ENCODE measurements at places on chromosomes 5 and 9.

DNA sequence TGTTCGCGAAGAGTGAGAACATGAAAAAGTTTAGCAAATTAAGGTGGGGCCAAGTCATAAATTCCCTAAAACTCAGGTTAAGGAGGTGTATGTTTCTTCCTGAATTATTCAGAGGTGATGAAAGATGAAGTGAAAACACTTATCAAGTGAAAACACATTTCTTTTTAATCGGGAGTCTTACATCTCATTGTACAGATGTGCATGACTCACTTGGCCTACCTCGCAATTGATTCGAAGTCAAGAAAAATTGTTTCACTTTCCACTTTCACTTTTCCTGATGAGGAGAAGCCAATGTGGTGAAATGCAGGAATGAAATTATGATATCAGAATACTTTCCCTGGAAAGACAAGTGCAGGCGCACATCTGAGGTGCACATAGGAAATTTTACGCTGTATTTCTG, 78.7 kb downstream of the SLC25A46 start:
- no peak overlapping the region for H3K4me3 ChIP-seq
- no peaks in the 10 kb centered on the region for H3K4me1 ChIP-seq
- peaks cover 2% of the 10 kb centered on the region for H3K27me3 ChIP-seq

GRCh38 chr5:69042915-69043654, 50.7 kb upstream of the SLC30A5 start:
- H3K27me3 ChIP-seq = no peaks in the 10 kb centered on the region
- peaks cover 9% of the 10 kb centered on the region for H3K4me1 ChIP-seq
- peak; percentile 90 for DNase-seq
- peak overlapping the region; percentile 73 for H3K4me3 ChIP-seq

DNA sequence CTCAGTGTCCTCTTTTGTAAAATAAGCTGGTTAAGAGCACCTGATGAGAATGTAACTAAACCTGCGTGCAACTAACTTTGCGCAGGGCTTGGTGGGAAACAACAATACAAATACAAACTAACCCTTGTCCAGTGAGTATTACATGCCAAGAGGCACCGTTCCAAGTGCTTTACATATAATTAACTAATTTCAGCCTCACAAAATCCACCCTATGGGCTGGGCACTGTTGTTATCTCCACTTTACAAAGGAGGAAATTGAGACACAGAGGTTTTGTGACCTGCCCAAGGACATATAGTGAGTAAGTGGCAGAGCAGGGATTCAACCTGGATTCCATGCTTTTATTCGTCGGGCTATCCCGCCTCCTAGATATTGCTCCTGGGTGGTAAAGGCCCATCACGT, 26.2 kb upstream of the TNIP1 start:
- H3K36me3 ChIP-seq = peaks cover 44% of the 10 kb centered on the region
- no peak for DNase-seq

GRCh38 chr5:139064613-139065012, 133.6 kb downstream of the SIL1 start:
- H3K27me3 ChIP-seq = no peaks in the 10 kb centered on the region
- no peak overlapping the region for H3K27ac ChIP-seq
- DNase-seq = no peak
- no peak overlapping the region for H3K4me3 ChIP-seq
- H3K36me3 ChIP-seq = no peaks in the 10 kb centered on the region
- peaks cover 11% of the 10 kb centered on the region for H3K4me1 ChIP-seq

GRCh38 chr9:129399634-129399990, 221.3 kb downstream of the C9orf50 start:
- H3K4me3 ChIP-seq = no peak overlapping the region
- no peak for DNase-seq
- no peaks in the 10 kb centered on the region for H3K36me3 ChIP-seq
- H3K27ac ChIP-seq = no peak overlapping the region
- no peaks in the 10 kb centered on the region for H3K4me1 ChIP-seq

- H3K27me3 ChIP-seq = peaks cover 20% of the 10 kb centered on the region
- H3K27ac ChIP-seq = no peak overlapping the region
- no peaks in the 10 kb centered on the region for H3K4me1 ChIP-seq
- no peak for DNase-seq
Observed at GRCh38 chr5:61732796-61733195, 400.7 kb downstream of the ZSWIM6 start.

DNA sequence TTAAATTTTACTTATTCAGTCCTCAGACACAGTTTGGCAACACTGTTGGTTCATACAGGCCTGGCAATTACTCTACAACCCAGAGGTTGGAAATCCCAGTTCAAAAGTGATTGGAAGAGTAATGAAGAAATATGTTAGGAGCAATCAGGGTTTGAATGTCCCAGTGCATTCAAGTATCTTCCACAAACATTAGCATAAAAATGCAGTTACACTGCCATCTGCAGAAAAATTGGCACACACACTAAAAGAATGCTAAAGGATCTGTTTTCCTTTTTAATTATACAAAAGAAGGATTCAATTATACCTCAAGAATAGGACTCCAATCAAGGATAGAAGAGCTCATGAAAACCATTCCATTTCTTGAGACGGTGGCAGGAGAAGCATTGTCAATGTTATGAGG, 130.2 kb downstream of the DNAH5 start:
- no peak overlapping the region for H3K27ac ChIP-seq
- no peaks in the 10 kb centered on the region for H3K4me1 ChIP-seq

DNA sequence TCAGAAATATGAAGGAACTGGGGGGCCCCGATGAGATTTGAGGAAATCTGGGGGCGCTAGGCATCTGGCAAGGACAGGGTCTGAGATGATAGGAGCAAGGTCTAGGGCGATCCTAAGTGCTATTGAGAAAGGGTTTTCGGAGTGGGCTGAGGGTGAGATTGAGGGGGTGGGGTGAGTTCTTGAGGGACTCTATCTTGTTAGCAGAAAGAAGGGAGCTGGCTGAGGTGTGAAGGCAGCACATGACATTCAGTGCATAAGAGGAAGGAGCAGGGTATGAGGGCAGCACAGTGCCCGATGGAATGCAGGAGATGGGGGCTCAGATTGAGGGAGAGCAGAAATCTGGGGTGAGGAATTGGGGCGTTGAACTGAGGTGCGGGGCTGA, 640 bp downstream of the TRIM32 start:
- H3K36me3 ChIP-seq = peaks cover 11% of the 10 kb centered on the region
- H3K27me3 ChIP-seq = no peaks in the 10 kb centered on the region
- H3K4me3 ChIP-seq = peak overlapping the region; percentile 85
- peak overlapping the region; percentile 54 for H3K27ac ChIP-seq

DNA sequence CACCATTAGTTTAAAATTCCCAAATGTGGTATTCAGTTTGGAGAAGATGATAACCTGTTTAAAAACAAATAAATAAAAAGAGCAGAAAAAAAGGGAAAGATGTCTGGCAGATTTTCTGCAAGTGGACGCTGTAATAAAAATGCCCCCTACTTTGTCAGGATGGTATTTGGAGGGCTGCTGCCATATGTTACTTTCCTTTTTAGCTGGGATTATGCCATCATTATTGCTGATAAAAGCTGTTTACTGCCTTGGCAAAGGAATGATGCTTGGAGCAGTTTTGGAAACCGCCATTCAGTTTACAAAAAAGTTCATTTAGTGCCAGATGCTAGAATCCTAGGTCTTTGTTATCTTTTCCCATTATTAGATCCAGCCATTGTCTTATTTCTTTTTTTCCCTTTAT, 104.8 kb downstream of the PBX3 start:
- peaks cover 16% of the 10 kb centered on the region for H3K4me1 ChIP-seq
- H3K4me3 ChIP-seq = no peak overlapping the region
- no peak for DNase-seq
- H3K36me3 ChIP-seq = no peaks in the 10 kb centered on the region
- H3K27ac ChIP-seq = no peak overlapping the region

DNA sequence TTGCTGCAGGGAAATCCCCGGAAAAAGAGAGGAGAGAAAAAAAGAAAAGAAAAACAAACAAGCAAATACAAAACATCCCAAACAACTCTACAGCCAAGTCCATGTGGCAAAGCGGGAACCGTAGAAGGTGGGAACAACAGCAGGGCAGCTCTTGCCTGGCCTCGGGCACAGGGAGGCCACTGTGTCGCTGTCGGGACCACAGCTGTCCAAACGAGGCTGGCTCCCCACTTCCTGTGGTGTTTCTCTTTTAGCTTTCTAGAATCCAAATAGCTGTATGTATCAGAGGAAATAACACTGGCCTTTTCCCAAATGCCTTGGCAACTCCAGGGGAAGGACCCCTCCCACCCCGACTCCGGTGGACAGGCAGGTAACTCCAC, 41.6 kb upstream of the EQTN start:
- peaks cover 4% of the 10 kb centered on the region for H3K4me1 ChIP-seq
- H3K36me3 ChIP-seq = no peaks in the 10 kb centered on the region
- no peak overlapping the region for H3K4me3 ChIP-seq
- peaks cover 2% of the 10 kb centered on the region for H3K27me3 ChIP-seq
- no peak overlapping the region for H3K27ac ChIP-seq
- DNase-seq = no peak

- no peak for DNase-seq
- no peaks in the 10 kb centered on the region for H3K27me3 ChIP-seq
- H3K36me3 ChIP-seq = no peaks in the 10 kb centered on the region
- no peak overlapping the region for H3K27ac ChIP-seq
- H3K4me1 ChIP-seq = no peaks in the 10 kb centered on the region
Observed at GRCh38 chr5:105581988-105582690, 2019.5 kb upstream of the NUDT12 start.

DNA sequence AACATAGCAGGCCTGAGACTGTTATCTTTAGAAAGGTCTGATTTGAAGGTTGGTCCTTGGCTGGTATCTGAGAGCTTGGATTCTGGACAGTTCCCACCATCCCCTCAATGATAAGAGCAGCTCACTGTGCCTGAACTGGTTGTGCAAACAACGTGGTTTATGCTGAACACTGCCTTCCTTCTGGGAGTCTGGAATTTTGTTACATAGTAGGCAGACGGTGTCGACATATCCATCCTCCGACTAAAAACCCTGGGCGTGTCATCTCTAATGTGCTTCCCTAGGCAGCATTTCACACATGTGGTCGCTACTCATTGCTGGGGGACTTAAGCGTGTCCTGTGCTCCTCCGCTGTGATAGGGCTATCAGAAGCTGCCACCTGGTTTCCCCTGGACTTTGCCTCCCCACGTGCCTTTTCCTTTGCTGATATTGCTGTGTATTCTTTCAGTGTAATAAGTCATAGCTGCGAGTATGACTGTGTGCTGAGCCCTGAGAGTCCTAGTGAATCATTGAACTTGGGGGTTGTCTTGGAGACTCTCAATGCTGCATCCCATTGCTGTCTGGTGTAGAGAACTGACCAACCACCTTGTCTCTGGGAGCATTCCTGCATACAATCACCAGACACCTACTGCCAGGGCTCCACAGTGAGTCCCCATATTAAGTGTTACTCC, 119.1 kb upstream of the TBC1D2 start:
- H3K4me1 ChIP-seq = no peaks in the 10 kb centered on the region
- H3K4me3 ChIP-seq = no peak overlapping the region
- no peak for DNase-seq
- H3K36me3 ChIP-seq = no peaks in the 10 kb centered on the region
- H3K27ac ChIP-seq = no peak overlapping the region
- no peaks in the 10 kb centered on the region for H3K27me3 ChIP-seq

- H3K4me1 ChIP-seq = peaks cover 3% of the 10 kb centered on the region
- H3K27me3 ChIP-seq = no peaks in the 10 kb centered on the region
- H3K36me3 ChIP-seq = no peaks in the 10 kb centered on the region
- no peak overlapping the region for H3K27ac ChIP-seq
Observed at GRCh38 chr5:14552017-14552416, 29.6 kb upstream of the OTULINL start.

DNA sequence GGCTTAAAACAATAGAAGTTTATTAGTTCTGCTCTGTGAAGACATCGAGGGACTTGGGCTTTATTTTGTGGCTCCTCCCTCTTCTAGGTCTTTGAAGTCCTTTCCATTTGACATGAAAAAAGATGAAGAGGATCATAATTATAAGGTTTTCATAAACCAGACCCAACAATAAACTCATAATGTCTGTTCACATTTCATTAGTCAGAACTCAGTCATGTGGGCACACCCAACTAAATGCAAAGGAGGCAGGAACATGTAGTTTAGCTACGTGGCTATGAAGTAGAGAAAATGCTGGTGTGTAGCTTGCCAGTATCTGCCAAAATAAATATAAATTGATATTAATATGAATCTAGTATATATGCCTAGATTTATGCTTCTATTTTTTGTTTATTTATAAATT, 393.9 kb upstream of the C9orf72 start:
- H3K36me3 ChIP-seq = no peaks in the 10 kb centered on the region
- no peak overlapping the region for H3K4me3 ChIP-seq
- no peak for DNase-seq
- H3K4me1 ChIP-seq = no peaks in the 10 kb centered on the region
- H3K27ac ChIP-seq = no peak overlapping the region

DNA sequence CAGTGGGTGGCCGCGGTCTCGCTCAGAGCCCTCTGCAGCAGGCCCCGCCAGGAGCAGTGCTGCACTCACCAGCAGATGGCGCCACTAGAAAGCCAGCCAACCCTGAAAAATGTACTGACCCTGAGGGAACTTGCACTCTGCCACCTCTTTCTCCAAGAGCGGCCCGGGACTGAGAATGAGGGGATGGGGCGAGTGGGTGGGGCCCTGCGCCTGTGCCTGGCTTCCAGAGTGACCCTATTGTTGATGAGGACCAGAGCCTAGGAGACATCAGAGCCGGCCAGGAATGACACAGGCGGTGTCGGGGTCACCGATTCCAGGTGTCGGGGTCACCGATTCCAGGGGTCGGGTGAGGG, 2.9 kb upstream of the IL17B start:
- H3K4me3 ChIP-seq = no peak overlapping the region
- no peaks in the 10 kb centered on the region for H3K4me1 ChIP-seq
- no peak overlapping the region for H3K27ac ChIP-seq
- DNase-seq = peak; percentile 87
- no peaks in the 10 kb centered on the region for H3K27me3 ChIP-seq

GRCh38 chr9:123548741-123549545, 192.9 kb downstream of the CRB2 start:
- H3K36me3 ChIP-seq = peaks cover 7% of the 10 kb centered on the region
- peaks cover 32% of the 10 kb centered on the region for H3K4me1 ChIP-seq
- peak overlapping the region; percentile 77 for H3K27ac ChIP-seq
- DNase-seq = peak; percentile 81
- H3K4me3 ChIP-seq = peak overlapping the region; percentile 25

GRCh38 chr5:18311266-18311665, 677.0 kb downstream of the TAF11L14 start:
- H3K4me3 ChIP-seq = no peak overlapping the region
- no peak overlapping the region for H3K27ac ChIP-seq
- H3K36me3 ChIP-seq = no peaks in the 10 kb centered on the region
- no peaks in the 10 kb centered on the region for H3K4me1 ChIP-seq
- DNase-seq = no peak

DNA sequence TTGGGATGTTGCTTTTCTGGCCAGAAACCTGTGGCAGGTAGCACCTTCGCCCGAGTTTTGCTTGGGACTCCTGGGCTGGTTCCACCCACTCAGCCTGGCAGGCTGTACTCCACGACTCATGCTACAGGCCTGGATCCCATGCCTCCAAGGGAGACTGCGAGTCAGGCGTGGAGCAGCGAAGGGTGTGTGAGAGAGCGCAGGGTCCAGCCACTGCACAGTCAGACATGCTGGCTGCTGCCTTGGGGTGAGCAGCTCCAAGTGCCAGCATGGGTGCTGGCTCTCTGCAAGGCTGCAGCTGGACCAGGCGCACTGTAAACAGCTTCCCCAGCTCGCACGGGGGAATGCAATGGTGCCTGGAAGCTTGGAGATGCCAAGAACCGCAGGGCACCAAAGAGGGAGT, 249.6 kb upstream of the EDIL3 start:
- no peaks in the 10 kb centered on the region for H3K36me3 ChIP-seq
- H3K4me1 ChIP-seq = no peaks in the 10 kb centered on the region
- no peaks in the 10 kb centered on the region for H3K27me3 ChIP-seq
- H3K27ac ChIP-seq = no peak overlapping the region
- H3K4me3 ChIP-seq = no peak overlapping the region
